CD8-positive, alpha-beta memory T cell (primary cell): ENCODE measurements at places on chromosomes 7 and 10. TPM values are rescaled to one million over a fixed set of nuclear protein-coding genes. Genes with fewer than 3 reads are reported as not detected.

Gene SVOPL
- not detected for total RNA-seq

Gene RPEL1
- not detected for total RNA-seq

Gene OR13A1
- not detected for total RNA-seq

Gene HECTD2
- total RNA-seq = 8.1 TPM

Gene CALML5
- not detected for total RNA-seq

Gene WASHC2C
- total RNA-seq = 23.6 TPM

Gene EVX1
- not detected for total RNA-seq

Gene FAM20C
- total RNA-seq = 3.2 TPM

Gene SMARCD3
- total RNA-seq = 2.1 TPM

Gene CH25H
- not detected for total RNA-seq

Gene CDCA7L
- 75.5 TPM for total RNA-seq

Gene CD36
- 4.6 TPM for total RNA-seq

Gene MET
- 4.3 TPM for total RNA-seq

Gene CLDN3
- not detected for total RNA-seq

Gene DIP2C
- total RNA-seq = 0.44 TPM

Gene ACHE
- not detected for total RNA-seq

Gene COL17A1
- total RNA-seq = not detected
